ENCODE measurements at places on chromosomes 5 and 9.

DNA sequence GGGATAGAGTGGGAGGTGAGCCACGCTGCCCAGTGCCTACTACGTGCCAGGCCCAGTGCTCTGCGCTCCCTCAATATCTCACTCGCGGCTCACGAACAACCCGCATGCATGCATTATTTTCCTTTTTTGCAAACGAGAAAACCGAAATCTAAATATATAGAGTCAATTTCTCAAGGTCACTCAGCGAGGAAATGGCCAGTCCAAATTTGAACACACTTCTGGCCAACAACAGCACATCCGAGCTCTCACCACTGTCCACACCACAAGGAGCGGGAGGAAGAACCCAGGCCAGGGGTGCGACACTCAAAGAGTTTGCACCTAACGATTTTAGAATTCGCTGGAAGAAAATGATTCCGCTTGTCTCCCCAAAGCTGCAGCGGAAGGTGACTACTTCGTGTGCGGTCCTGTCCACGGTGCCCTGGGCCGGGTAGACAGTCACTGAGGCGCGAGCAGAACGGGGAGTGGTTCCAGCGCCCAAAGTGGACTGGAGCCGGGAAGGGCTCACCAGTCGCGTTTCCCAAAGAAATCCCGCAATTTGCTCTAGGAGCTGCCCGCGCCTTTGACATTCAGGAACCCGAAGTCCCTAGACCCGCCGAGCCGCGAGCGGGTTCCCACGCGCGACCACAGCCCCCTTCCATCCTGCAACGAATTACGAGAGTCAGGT is 1.1 kb upstream of the TLX3 start:
- no peak for DNase-seq

GRCh38 chr9:17052626-17053025 is 82.2 kb upstream of the CNTLN start:
- DNase-seq = no peak

DNA sequence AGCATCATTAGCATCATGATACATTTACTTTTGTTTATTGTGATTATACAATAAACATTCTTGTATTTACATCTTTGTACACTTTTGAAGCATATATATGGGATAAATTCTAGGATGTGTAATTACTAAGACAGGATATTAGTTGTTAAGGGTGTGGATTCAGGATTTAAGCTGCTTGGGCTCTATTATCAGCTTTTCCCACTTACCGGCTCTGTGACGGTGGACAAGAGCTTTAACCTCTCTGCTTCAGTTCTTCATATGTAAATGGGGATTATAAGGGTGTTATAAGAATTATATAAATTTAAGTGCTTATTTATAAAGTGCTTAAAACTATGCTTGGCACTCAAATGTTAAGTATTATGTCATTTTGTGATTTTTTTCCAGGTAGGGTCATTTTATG is 131.1 kb downstream of the FER start:
- no peak for DNase-seq

DNA sequence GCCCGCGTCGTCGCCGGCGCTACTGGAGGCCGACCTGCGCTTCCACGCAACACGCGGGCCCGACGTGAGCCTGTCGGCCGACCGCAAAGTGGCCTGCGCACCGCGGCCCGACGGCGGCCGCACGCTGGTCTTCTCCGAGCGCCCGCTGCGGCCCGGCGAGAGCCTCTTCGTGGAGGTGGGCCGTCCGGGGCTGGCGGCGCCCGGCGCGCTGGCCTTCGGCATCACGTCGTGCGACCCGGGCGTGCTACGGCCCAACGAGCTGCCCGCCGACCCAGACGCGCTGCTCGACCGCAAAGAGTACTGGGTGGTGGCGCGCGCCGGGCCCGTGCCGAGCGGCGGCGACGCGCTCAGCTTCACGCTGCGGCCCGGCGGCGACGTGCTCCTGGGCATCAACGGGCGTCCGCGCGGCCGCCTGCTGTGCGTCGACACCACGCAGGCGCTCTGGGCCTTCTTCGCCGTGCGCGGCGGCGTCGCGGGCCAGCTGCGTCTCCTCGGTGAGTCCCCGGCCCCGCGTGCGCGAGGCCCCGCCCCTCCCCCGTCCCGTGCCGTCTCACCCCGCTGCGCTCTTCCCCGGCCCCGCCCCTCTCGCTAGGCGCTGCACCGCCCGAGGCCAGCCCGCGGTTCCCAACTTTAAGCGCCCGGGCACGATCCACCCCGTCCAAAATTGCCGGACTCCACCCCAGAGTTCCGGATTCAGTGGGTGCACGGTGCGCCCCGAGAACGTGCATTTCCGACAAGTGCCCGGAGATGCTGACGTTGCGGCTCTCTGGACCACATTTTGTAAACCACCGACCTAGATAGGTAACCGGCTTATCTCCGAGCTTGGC is 42.8 kb downstream of the NEURL1B start:
- DNase-seq = peak; percentile 65

GRCh38 chr9:114677418-114677817 is 4.6 kb downstream of the TEX48 start:
- DNase-seq = no peak

DNA sequence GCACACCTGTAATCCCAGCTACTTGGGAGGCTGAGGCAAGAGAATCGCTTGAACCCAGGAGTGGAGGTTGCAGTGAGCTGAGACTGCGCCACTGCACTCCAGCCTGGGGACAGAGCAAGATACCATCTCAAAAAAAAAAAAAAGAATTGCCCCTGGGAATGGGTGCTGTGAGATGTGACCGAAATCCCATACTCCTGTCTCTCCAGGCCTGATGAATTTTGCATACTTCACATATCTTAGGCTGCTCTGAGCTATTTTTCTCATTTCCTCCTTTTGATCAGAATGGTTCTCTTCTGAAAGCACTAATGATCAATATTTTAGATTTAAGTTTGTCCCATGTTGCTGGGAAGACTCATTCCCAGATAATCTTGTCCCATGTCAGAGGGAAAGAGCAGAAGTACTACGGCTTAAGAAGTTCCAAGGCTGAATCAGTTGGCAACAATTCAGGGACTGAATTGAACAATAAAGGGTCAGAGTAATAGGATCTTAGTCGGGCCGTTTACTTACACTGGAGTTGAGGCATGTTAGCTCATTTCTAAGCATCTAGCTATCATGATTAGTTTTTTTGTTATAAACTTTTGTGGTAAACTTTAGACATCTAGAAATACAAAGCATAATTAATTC is 44.2 kb upstream of the TENT2 start:
- DNase-seq = no peak

DNA sequence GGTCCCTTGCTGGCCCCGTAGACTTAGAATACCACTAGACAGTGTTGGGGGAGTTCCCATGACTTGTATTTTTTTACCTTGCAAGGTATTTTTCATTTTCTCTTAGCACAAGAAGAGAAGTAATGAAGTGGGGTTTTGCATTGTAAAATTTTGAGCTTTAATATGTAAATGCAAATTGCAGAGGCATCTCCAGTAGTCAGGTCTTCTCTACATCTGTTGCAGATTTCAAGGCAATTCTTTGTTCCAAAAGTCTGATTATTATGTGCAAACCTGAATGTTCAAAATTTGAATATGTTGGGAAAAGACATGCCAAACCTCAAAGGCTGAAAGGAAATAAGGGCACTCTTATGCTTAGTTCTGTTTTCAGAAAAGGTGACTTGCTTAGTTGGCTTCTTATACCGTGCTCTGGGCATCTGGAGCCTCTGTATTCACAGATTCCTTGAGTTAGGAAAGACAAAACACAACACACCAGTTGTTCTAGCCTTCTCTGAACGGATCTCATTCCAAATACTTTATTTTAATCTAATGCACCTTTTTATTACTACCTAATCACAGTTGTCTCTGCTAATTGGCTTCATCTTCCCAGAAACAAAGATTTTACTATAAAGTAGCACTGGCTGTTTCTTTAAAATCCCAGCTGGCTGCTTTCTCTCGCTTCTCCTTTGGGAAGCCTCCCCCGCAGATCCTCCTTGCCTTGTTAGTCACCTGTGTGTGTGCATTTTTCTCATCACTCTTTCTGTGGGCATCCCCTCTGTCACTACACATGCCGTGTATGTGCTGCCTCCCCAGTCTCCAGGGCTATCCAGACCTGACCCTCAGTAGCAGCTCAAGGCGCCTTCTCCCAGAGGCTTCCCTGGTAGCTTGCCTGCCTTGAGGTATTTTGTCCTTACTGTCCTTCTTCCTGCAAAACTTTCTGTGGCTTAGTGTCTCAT is 138.2 kb downstream of the TLE4 start:
- DNase-seq = no peak

DNA sequence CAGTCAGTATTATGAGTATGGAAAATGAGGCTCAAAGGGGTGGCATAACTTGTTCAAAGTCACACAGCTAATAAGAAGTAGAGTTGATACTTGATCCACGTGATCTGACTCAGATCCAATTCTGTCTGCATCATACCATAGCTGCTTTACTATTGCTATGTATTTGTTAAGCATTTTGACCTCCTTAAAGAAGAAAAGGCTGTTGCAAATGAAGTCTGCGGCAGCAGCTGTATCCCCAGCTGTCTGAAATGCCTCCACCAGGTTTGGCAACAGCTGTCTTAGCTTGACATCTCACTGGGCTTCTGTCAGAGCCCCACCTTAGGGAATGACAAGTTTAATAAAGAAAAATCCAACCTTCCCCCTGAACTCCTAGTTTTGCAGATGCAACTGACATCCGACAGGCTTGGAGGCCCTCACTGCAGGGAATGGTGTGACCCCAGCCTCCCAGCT is 75.6 kb upstream of the SLC44A1 start:
- no peak for DNase-seq

DNA sequence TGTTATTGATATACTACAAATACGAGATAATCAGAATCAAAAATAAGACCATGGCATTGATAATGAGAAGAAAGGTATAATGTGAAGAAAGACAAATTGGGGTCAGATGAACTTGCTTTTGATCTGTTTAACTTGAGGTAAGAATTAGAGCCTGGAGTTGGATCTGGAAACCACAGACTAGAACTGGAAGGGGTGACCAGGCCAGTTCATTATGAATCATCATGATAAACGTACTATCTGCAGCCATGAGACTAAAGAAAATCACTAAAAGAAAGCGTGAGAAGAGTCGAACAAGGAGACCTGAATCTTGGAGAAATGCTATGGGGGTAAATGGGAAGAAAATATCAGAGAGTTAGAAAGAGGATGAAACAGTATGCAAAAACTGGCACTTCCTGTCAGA is 967.5 kb downstream of the NR2F1-AS1 start:
- DNase-seq = no peak

DNA sequence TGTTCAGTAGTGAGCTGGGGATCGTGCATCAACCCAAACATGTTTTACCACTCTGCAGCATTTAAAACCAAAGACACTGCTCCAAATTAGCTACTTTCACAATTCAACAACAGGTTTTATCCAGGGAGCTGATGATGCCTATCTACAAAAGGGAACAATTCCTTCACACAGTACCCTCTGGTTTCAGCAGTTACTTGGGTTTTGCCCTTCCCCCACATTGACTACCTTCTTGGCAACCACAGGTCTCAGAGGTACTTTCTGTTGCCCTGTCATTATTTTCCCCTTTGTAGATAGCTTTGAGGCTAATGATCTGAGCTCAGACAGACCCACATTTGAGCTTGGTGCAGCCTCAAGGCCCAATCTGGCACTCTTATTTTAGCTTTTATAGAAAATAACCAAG is 96.1 kb downstream of the WDR41 start:
- DNase-seq = no peak

- no peak for DNase-seq
Observed at GRCh38 chr5:160833806-160834205, 18.2 kb downstream of the ATP10B start.

GRCh38 chr5:74040811-74041491 is 415.0 kb downstream of the ARHGEF28 start:
- no peak for DNase-seq

DNA sequence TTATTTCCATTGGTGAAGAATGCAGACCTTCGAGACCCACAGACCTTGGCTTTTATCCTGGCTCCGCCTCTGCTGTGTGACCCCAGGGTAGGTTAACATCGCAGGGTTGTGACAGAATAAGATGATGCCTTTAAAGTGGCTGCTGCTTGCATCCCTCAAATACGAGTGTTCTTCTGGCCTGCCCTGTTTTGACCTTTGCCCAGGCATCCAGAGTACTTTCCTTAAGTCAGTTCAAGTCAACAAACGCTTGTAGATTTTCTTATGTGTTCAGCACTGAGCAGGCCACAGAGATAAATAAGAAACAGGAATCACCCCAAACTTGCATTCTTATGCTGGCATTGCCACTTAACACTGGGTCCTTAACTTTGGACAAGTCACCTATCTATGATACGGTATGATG is 50.2 kb downstream of the GPR21 start:
- no peak for DNase-seq

GRCh38 chr5:53607886-53608285 is 47.4 kb downstream of the NDUFS4 start:
- DNase-seq = no peak

DNA sequence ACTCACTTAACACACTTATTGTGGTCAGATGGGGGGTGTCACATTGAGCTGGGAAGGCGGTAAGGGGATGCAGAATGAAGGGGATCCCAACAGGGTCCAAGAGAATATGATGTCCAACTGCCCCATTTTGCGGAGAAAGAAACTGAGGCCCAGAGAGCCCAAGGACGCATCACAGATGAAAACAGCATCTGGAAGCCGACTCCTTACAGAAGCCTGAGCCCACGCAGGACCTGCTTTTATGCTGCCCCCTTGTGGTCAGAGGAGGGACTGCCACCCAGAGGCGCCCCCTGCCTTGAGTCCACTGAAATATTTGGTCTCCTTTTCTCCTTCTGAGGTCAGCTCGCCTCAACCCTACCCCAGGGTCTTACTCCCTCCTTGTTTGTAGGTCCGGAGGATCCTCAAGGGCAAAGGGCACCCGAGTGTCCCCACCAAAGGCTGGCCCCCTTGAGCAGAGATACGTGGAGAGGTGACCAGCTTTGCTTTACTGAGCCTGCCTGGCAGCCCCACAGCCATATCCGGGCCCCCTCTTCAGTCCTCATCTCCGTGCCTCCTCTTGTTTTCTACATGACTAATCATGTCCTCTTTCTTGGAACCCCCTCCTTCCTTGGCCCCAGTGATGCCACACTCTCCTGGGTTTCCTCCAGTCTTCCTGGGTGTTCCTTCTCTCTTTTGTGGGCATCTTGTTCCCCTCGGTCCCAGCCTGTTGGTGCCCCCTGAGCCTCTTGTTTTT is 30.0 kb upstream of the TTLL11 start:
- DNase-seq = peak; percentile 53

GRCh38 chr5:59655693-59656309 is 237.7 kb downstream of the PDE4D start:
- DNase-seq = no peak
